ENCODE measurements at places on chromosomes 3 and 15. TPM values are rescaled to one million over a fixed set of nuclear protein-coding genes. Genes with fewer than 3 reads are reported as not detected.

GRCh38 chr15:77104155-77104554 lies 33.2 kb upstream of the TSPAN3 start:
- peak; percentile 32 for DNase-seq

DNA sequence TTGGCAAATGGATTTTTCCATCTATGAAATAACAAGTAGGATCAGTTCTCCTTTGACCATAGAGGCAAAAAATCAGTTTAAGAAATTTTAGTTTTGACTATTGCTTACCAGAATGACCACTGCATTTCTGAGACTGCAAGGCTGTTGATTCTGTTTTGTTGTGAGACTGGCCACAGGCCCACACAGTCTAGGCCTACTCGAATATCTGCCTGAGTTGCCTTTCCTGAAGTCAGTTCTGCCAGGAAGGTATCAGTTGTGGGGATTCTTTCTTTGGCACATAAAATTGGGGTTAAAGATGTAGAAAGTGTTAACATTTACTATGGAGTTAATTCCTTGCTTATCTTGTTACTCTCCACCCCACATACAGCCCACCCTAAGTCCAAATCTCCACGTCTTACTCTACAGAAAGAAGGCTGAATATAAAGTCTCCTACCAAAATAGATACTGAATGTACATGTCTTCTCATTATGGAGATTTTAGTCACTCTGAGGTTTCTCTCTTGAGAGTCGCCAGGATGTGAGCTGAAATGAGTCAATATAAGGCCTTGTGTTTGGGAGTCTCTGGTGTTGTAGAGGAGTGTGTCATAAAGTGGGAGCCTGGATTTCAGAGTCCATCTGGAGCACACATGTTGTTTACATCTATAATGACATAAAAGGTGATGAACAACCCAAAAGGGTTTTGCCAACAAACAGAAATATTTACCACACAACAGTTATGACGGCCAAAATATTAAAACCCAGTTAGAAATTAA lies 45.0 kb upstream of the WWTR1 start:
- DNase-seq: peak; percentile 97

The MKRN2OS gene
- not detected for total RNA-seq

- no peak for DNase-seq
These were observed 149.8 kb downstream of the TJP1 start for GRCh38 chr15:29672446-29672845.

- DNase-seq: peak; percentile 71
These were observed 64.5 kb downstream of the KLHL25 start for GRCh38 chr15:85730001-85730820.

The NUP210 gene
- under 0.01 TPM for total RNA-seq

- DNase-seq: no peak
These were observed 269.1 kb downstream of the SCAPER start for GRCh38 chr15:76636059-76636458.

DNA sequence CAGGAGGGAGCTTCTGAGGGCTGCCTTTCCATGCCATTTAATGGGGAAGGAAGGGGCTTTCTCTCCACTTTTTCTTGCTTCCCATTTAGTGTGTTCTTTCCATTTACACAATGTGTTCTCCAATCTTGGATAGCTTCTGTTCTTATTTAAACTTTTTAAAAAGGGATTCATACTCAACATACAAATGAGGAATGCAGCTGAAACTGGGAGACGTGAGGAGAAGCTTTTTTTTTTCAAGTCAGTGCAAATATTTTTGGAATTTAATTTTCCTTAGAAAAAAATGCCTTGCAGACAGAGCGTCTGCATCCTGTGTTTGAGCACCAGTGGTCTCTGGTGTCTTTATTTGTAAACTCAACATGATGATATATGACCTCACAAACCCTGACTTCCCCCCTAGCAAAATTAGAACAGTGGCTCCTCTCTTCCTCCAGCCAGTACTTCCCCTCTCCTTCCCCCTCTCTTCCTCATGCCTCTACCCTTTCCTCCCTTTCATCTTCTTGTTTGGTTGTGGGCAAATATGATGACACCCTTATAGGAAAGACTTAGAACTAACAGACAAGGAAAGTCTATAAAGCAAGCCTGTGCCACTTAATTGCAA lies 48.1 kb upstream of the PCSK6 start:
- DNase-seq: no peak

GRCh38 chr15:78312536-78312935 lies 13.1 kb upstream of the SKIC8 start:
- no peak for DNase-seq

DNA sequence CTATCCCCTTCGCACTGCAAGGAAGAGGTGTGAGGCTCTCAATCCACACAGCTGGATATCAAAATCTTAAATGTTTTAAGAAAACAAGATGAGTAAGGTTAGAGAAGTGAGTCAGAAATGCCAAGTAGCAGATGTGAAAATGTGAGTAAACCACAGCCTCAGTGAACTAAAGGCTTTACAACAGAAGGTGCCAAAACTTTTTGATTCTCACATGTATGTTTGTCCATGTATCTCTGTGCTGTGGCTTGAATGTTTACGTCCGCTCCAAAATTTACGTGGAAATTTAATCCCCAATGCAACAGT lies 126.8 kb upstream of the PFN2 start:
- DNase-seq: peak; percentile 72

- DNase-seq: peak; percentile 46
These were observed 121.5 kb upstream of the LRRFIP2 start for GRCh38 chr3:37295925-37296324.

DNA sequence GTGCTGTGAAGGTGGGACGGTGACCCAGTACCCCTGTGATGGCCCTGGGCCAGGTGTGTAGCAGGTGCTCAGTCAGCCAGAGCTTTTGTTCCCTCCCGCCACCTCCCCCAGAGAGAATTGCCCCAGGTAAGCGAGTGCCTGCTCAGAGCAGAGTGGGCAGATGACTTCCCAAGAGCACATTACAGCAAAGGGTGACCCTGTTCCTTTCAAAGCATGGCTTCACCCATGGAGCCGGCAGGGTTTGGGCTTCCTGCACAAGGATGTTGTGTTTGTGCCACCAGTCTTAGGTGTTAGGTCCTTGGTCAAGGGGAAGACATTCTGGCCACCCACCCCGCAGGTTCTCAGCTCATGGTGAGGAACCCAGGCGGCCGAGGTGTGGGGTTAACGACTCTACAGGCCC lies 30.7 kb downstream of the SLC6A6 start:
- DNase-seq: no peak

The ADAMTS9 gene
- 1.1 TPM for total RNA-seq

DNA sequence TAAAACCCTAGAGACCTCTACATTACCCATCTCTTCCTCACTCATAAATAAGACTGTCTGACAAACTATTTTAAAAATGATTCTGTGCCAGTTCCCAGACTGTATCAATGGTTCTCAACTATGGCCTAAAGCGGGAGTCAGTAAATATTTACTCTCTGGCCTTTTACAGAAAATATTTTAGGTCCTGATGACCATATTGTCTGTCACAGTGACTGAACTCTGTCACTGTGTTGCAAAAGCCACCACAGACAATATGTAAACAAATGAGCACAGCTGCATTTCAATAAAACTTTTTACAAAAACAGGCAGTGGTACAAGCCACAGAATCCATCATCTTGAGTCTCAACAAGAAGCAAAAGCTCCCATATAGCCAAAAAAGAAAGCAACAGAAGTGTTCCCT lies 45.4 kb downstream of the PLOD2 start:
- no peak for DNase-seq

The SUMF1 gene
- 25.0 TPM for total RNA-seq

GRCh38 chr15:59327942-59328341 lies 44.7 kb downstream of the MYO1E start:
- DNase-seq: no peak

DNA sequence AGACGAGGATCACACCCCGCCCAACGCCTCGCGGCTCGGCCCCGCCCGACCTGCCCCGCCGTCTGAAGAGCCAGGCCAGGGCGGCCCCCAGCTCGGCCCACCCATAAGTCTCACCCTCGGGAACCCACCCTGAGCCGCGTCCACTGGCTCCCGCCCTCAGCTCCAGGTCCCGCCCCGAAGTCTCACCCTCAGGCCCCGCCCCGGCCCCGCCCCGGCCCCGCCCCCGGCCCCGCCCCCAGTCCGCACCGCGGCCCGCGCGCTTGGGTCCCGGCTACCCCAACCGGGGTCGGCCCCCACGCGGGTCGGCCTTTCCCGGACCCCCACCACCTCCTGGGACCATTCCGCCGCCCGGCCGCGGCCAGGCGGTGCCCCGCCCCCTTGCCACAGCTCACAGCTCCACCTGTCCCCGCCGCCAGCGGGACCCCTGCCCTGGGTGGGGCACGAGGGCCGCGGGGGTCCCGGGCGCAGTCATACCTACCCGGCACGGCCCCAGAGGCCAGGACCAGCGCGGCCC lies 489 bp downstream of the CSPG5 start:
- no peak for DNase-seq

DNA sequence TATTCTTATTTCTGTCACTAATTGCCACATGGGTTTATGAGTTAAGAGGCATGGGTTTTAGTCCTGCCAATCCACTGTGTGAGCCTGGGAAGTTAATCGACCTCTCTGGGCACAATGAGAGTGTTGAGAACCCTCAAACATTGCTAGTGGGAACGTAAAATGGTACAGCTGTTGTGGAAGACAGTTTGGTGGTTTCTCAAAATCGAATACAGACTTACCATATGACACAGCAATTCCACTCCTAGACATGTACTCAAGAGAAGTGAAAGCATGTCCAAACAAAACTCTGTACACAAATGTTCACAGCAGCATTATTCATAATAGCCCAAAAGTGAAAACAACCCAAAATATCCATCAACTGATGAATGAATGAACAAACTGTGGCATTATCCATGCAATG lies 5.7 kb upstream of the GNB5 start:
- DNase-seq: no peak

The IL20RB gene
- 0.56 TPM for total RNA-seq

DNA sequence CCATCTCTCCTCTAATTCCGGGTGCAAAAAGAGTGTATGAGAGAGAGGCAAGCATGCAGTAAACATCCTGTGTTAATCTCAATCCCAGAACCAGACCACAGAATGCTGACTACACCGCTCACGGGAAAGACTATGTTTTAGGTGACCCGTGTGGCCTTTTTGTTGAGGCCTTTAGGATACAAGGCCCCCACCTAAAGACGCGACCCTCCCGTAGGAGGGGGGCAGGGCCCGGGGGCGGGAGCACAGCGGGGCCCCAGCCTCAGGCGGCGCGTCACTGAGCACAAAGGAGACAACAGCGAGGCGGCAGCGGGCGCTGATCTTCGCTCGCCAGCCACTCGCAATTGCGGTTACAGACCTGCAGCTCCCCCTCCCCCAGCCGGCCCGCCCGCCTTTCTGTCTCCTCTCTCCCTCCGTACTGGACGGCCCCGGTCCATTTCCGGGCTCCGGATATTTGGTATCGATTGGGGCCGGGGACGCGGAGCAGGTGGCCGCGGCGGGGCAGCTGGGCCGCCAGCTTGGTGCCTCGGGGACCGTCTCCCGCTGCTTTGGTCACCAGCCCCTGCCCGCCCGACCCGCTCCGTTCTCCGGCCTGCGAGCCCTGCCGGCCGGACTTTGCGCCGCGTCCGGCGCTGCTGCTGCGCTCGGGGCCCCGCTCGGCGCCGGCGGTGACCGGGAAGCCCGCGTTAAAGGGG lies at the start of gene CCDC50:
Gene CCDC50 (plus strand): TSS at position 433 of the 692 bp plus-strand sequence. CDS start 281 bp downstream, outside the sequence.
- DNase-seq: peak; percentile 72

The GOLGA8S gene
- under 0.01 TPM for total RNA-seq

DNA sequence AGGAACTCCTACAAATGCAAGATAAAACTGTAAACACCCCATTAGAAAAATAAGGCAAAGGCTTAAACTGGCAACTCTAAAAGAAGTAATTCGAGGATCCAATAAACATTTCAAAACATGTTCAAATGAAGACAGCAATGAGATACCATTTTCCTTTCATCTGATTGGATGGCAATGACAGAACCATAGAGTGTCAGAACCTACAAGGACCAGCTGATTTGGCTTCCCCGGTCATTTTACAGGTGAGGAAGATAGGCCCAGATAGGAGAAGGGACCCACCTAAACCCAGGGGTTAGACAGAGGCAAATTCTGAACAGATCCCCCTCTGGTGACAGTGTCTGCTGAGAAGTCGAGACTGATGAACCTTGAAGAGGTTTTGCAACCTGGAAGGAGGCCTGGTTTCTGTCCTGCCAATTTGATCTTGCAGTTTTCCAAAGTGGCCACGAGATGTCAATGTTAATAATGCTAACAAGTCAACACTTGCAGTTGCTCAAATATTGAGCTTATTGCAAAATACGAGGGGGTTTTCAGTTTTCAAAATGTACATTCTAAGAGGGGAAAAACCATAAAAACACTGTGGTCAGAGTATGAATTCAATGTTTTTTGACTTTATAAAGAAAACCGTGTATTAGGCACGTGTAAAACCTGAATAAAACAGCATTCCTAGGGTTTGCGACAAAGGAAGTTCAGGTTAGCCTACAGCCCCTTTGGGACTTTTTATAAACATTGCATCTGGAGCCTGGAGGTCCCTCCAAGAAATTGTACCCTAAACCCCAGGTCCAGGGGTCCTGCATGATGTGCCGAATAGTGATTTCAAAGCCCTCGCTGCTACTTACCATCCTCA lies 21.5 kb downstream of the CFAP161 start:
- DNase-seq: peak; percentile 77

DNA sequence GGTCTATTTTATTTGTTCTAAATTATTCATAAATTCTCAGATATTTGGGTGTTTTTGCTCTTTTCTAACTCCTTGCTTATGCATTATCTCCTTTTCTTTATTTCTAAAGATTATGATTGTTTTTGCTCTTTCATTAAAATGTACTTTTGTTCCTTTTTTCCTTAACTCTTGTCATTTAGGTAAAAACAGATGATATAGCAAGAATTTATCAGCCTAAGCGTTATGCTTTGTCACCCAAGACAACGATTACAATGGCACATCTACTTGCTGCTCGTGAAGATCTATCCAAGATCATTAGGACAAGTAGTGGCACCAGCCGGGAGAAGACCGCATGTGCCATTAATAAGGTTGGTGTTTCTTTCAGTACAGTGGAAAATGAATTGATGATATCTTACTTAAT lies 27.2 kb downstream of the FAM98B start:
- no peak for DNase-seq

- no peak for DNase-seq
These were observed 14.2 kb downstream of the DNAH1 start for GRCh38 chr3:52330194-52330805.

The ISLR2 gene
- total RNA-seq: not detected

The A4GNT gene
- total RNA-seq: not detected

GRCh38 chr3:71492566-71492965 lies 91.0 kb downstream of the FOXP1 start:
- no peak for DNase-seq

- DNase-seq: no peak
These were observed 26.1 kb downstream of the EDEM1 start for GRCh38 chr3:5213574-5213966.

The FAM81A gene
- not detected for total RNA-seq

The SNX1 gene
- total RNA-seq: 34.7 TPM

- DNase-seq: no peak
These were observed 39.7 kb downstream of the CCNL1 start for GRCh38 chr3:157120071-157120892.
